ENCODE measurements at places on chromosomes 12 and 14.

GRCh38 chr12:27112871-27113270 lies 30.5 kb upstream of the C12orf71 start:
- DNase-seq, result no peak

- DNase-seq, result peak; percentile 89
Observed at GRCh38 chr12:56158926-56159461, 835 bp downstream of the MYL6 start.

DNA sequence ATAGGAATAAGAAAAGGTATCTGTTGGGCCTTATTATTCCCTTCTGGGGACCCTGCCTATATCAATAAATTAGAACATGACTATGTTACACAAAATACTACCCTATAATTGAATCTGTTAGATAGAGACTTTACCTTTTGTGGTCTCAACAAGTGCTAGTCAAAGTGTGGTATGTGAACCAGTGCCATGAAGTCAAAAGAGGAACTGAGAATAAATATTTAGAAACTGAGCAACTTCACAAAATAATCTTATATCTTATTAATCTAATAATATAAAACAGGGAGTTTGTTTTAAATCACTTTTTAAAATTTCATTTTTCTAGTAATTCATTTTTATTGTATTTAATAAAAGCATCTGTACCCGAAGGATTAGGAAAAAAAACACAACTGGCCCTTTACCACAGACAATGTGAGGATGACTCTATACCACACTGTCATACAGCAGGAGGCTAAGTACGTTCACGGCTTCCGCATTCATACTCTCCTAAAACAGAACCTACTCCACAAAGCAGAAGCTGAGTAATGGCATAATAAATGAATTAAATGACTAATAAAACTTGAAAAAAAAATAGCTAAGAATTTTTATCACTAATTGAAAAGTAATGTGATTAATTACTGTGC lies 42.1 kb downstream of the SEC23A start:
- DNase-seq, result no peak

DNA sequence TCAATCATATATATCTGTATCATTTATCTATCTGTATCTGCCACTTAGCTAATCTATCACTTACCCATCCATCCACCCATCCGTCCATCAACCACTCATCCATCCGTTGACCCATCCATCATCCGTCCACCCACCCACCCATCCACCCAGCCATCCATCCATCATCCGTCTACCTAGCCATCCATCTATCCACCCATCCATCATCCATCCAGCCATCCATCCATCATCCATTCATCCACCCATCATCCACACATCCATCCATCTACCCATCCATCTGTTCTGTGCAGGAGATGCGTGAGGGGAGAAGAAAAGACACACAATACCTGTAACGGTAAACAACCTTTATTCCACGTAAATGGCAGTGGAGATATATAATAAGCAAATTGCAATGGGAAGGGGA lies 20.2 kb downstream of the NOC4L start:
- no peak for DNase-seq

DNA sequence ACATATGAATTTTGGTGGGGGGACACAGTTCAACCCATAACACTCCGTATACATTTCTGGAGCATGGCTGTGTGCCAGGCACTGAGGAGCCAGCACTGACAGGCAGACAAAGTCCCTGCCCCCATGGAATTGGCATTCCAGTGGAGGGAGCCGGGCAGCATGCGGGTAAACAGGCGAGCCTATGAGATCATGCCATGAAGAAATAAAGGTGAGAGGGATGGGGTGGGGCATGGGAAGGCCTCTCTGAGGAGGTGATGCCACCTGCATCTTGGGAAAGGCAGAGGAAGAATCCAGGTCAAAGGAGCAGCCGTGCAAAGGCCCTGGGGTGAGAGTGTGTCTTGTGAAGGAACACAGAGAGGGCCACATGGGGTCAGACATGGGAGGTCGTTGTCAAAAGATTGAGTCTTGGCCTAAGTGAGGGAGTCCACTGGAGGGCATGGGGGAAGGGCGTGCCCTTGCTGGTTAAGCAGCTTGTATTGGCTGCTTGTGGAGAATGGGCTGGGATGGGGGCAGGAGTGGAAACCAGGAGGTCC lies 3.6 kb downstream of the OTUB2 start:
- DNase-seq, result no peak

DNA sequence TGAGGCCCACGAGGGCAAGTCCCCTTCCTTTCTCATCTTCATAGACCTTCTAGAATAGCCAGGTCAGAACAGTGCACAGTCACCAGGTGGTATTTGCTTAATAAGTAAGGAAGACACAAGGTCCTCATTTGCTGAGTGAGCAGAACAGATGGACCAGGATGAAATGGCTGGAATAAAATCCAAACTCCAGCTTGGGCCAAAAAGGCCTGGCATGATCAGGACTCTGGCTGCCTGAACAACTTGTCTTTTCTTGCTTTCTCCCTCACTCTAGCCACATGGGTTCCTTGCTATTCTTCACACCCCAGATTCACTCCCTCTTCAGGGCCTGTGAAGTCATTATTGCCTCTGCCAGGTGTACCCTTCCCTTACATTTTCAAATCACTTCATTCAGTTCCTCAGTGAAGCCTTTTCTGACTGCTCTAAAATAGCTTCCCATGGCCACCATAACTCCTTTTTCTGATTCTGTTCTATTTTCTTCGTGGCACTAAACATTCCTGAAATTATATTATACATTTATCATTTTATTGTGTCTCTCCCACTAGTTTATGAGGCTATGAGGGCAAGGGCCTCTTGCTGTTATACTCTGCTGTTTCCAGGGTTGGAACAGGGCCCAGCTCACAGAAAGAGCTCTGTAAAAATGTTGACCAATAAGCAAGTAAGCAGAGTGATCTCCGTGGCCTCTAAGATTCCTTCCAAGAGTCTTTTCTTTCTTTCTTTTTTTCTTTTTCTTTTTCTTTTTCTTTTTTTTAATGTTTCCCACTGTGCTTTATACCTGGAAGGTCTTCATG lies 150.8 kb downstream of the TTC8 start:
- no peak for DNase-seq

- no peak for DNase-seq
Observed at GRCh38 chr12:110079477-110080400, 31.4 kb upstream of the C12orf76 start.

GRCh38 chr12:31819427-31819826 lies 90.6 kb upstream of the AMN1 start:
- no peak for DNase-seq

DNA sequence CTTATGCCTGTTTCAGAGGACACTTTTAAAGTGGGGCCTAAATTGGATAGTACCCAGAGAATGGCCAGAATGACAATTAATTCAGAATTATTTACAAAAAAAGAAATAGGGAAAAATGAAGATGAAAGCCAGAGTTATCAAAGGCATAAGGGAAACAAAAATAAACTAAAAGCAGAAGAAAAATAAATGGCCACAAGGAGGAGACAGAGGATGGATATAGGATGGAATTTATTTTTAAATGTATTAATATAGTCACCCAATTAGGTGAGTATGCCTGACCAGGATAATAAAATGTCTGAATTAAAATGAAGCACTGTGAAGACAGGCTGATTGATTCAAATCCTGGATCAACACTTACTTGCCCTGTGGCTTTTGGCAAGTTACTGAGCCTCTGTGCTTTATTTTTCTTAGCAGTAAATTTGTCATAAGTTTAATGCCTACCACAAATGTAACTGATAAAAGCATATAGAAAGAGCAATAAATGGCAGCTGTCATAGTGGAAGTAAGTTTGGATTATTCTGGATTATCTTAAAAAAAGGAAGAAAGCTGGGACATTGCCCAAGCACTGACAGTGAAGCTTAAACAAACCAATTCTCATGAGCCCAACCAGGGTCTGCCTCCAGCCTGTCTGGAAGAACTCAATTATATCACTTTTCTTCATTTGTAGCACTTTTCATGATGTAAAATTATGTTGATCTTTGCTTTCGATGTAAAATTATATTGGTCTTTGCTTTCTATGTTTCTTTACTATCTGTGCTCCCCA lies 3.5 kb downstream of the CLEC9A start:
- peak; percentile 32 for DNase-seq

- no peak for DNase-seq
Observed at GRCh38 chr12:132453361-132454192, 36.4 kb upstream of the FBRSL1 start.

DNA sequence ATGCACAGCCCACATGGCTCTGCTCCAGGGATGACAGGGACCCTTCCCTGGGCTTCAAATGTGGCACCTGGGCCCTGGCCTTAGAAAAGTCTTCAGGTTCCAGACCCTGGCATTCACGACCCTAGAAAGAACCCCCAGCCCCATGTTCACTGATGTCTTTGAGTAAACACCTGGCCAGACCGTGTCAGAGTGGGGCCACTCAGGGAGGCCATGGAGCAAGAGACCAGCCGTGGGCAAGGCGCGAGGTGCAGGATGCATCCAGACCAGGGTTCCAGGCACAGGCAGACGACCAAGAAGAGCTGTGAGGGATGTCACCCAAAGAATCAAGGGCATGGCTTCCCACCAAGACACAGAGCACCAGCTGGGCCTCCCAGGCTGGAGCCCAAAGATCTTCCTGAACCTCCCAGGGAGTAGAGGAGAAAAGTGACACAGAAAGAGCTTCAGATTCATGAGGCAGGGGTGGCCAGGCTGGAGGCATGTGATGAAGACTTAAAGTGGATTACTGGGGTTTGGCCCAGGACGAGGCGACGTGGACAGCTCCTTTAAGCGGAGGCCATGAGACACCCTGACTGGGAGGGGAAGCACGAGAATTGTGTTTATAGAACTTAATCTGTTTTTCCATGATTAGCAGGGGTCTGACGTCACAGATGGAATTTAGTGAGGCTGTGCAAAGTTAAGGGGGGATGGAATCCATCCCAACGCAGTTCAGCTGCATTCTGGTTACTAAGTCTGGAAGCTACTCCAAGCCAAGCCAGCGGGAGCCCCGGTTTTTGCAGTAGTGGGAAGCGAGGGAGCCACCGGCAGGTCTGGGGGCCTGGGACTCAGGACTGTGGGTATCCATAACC lies 61.6 kb downstream of the ARL6IP4 start:
- peak; percentile 87 for DNase-seq

GRCh38 chr14:102933618-102934231 lies 11.3 kb downstream of the AMN start:
- DNase-seq, result no peak

DNA sequence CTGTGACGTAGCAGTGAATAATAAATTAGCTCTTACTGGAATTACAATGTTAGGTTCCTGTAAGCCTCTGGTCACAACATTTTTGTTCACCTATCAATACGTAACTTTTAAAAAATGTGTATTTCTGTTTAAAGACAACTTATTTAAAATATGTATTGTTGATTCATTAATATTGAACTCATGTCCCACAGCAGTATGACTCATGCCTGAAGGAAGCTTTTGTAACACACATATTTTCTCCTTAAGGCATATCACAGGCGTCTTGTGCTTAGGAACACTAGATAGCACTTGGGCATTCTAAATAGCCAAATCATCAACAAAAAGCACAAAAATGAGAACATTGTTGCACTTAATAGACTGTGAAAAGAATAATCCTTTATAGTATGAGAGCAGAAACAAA lies 92.5 kb downstream of the GPHN start:
- DNase-seq, result no peak

DNA sequence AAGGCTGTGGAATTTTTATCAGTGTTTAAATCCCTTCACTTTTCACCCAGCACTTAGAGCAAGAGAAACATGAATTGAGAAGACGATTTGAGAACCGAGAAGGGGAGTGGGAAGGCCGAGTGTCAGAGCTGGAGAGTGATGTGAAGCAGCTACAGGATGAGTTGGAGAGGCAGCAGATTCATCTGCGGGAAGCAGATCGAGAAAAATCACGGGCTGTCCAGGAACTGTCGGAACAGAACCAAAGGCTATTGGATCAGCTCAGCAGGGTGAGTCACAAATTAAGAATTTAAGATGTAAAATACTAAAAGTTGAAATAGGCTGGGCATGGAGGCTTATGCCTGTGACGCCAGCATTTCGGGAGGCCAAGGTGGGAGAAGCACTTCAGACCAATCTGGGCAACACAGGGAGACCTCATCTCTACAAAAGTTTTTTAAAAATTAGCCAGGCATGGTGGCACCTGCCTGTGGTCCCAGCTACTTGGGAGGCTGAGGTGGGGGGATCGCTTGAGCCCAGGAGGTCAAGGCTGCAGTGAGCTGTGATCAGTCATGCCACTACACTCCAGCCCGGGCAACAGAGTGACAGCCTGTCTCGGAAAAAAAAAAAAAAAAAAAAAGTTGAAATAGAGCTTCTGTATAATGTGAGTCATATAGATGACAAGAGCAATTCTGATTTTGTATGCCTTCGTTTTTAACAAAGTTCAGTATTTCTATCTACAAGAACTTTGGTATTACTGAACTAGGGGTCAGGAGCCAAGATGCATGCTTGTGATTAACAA lies 9.6 kb downstream of the BICDL1 start:
- DNase-seq, result no peak

DNA sequence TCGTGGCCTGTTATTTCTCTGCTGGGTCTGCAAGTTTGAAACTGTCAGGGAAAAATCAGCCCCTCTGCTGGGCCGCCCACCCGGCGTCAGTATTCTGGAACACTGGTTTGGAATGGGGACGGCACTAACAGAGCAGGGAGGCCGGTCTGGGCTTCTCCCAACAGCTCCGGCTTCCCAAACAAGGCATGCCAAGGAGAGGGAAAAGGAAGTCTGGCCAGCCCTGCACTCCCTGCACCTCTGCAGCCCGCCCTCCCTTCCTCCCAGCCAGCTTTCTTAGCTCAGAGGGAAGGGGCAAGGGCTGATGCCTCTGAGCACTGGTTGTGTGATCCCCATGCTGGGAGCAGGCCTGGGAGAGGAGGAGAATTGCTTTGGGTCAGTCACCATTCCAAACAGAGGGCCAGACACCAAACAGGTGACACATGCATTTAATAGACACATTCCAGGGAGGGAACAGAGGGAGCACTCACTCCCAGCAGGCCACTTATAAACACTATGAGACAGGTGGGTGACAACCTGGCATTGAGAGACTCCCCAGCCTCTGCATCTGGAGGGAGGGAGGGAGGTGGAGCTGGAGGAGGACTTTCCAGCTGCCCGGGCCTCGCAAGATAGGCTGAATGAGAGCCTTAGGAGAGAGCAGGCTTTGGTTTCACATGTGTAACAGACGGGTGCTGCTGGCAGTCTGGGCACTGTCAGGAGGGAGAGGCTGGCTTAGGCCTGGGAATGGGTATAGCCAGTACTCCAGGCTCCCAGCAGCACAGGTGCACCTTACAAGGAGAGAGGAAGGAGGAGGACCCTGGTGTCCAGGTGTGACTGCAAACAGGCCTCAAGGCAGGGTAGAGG lies 10.3 kb downstream of the KRT75 start:
- DNase-seq, result peak; percentile 54

GRCh38 chr12:49540229-49541139 lies 1.7 kb downstream of the KCNH3 start:
- DNase-seq, result no peak

Measured in tongue (tissue), 3 donors.